ENCODE measurements at places on chromosomes 1 and 21. TPM values are rescaled to one million over a fixed set of nuclear protein-coding genes. Genes with fewer than 3 reads are reported as not detected.
A peak's percentile ranks its signal among the peaks of the same experiment; 100 is the strongest.

- H3K4me3 ChIP-seq, result no peak overlapping the region
- no peaks in the 10 kb centered on the region for H3K27me3 ChIP-seq
- DNase-seq, result no peak
- H3K27ac ChIP-seq, result no peak overlapping the region
- peaks cover 11% of the 10 kb centered on the region for H3K4me1 ChIP-seq
Measured at GRCh38 chr1:38009088-38009840, 3.3 kb upstream of the UTP11 start.

Gene CELA3B
- total RNA-seq, result not detected

Gene ERRFI1
- 60.4 TPM for total RNA-seq

DNA sequence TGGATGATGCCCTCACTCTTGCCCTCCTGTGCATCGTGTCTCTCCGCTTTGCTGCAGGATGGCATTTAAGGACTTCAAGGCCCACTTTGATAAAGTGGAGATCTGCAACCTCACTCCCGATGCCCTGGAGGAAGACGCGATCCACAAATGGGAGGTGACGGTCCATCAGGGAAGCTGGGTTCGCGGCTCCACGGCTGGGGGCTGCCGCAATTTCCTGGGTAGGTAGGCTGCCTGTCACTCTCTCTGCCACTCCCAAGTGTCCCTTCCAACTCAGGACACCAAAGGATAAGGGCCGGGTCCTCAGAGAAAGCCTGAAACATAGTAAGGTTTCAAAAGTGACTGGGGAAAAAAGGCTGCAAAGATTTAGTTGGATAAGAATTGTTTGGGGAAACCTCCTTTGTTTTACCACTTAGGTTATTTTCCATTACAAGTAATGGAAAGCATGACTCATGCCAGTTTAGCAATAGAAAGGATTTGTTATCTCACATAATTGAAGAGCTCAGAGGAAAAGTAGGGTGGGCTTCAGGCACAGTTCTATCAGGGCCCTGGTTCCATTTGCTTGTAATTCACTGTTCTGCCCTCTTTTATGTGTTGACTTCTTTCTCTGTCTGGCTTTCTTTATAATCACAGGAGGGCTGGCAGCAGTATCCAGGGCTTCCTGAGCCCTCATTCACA is 31.9 kb downstream of the CAPN9 start:
- H3K4me1 ChIP-seq, result no peaks in the 10 kb centered on the region
- H3K27me3 ChIP-seq, result no peaks in the 10 kb centered on the region
- DNase-seq, result no peak
- H3K4me3 ChIP-seq, result no peak overlapping the region

GRCh38 chr1:202304375-202304774 is 37.4 kb downstream of the UBE2T start:
- no peak overlapping the region for H3K4me3 ChIP-seq
- H3K27me3 ChIP-seq, result no peaks in the 10 kb centered on the region
- no peak overlapping the region for H3K27ac ChIP-seq
- no peaks in the 10 kb centered on the region for H3K4me1 ChIP-seq

Gene CLDN17
- total RNA-seq, result not detected

Gene RPE65
- 0.91 TPM for total RNA-seq

Gene SYT14
- 6.0 TPM for total RNA-seq

DNA sequence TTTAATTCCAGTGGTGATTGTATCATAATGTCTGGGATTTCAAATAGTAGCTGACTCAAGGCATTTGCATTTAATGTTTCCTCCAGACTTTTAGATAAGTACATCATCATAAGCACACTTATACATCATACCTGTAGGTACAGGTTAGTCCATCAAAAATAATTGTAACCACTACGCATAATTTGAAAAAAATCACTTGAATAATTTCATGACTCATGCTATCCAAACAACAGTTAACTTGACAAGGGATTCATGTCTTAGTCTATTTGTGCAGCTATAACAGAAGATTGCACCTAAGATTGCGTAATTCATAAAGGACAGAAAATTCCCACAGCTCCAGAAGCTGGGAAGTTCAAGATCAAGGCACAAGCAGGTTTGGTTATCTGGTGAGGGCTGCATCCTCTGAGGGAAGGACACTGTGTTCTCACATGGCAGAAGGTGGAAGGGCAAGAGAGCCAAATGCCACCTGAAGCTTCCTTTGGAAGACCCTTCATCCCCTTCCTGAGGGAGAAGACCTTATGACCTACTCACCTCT is 801.7 kb upstream of the BRINP3 start:
- H3K4me3 ChIP-seq, result no peak overlapping the region
- DNase-seq, result no peak
- H3K36me3 ChIP-seq, result no peaks in the 10 kb centered on the region
- no peaks in the 10 kb centered on the region for H3K27me3 ChIP-seq

Gene CLCA1
- not detected for total RNA-seq

DNA sequence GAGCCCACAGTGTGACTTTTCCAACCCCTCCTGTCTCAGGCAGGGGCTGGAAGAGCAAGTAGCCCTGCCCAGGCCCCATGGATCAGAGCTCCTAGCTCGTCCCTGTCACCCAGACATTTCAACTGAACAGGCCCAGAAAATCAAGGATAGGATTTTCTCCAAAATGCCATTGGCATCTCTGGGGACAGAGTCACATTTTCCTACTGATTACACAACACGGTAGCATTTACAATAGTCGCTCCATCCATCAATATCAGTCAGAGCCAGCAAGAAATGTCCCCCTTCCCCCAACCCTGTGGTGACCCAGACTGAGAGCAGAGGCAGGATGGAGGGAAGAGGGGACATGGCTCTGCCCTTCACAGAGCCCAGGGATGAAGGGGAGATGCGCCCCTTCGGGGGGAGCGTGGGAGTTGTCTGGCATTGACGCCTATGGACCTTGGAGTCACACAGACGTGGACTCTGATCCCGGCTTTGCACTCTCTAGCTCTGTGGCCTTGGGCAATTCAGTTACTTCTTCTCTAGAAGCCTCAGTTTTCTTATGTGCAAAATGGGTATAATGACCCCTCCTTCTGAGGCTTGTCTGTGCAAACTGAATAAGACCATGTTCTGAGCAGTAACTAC is 275.6 kb downstream of the FOXD2 start:
- no peak overlapping the region for H3K27ac ChIP-seq
- peaks cover 9% of the 10 kb centered on the region for H3K4me1 ChIP-seq
- no peaks in the 10 kb centered on the region for H3K36me3 ChIP-seq
- H3K4me3 ChIP-seq, result no peak overlapping the region

- H3K36me3 ChIP-seq, result no peaks in the 10 kb centered on the region
- peak overlapping the region; percentile 12 for H3K4me3 ChIP-seq
- DNase-seq, result peak; percentile 49
- H3K27me3 ChIP-seq, result no peaks in the 10 kb centered on the region
Measured at GRCh38 chr1:7669559-7670311, 101.4 kb upstream of the VAMP3 start.

Gene IL20
- total RNA-seq, result not detected

Gene AGT
- total RNA-seq, result 12.0 TPM

DNA sequence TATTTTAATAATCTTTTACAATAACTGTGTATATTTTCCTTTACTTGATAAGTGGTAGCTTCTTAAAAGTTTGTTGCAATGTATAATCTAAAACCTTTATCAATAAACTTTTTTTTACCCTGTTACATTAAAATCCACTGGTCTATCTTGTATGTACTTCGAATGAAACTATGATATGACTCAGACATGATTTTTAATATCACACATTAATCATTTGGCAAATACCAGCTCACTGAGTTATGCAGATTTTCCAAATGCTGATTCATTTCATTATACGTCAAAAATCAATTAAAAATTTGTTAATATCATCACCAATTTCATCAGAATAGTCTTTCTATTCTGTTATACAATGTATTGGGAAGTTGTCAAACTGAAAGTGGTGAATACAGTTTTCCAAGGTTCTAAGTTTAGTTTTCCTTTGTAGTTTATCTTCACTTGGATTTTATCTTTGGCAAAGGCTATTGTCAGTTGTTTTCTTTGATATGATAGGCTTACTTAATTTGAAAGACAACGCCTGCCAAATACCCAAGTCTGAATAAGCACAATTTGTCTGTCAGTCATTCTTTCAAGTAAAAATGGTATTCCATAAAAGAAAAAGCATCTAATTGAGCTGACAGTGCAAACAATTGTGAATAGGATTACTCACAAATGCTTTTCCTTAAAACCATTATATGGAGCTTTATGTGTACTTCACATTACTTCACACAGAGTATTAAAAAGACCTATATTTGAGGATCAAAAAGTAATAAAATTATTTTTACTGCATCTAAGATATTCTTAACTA is 127.0 kb downstream of the NME7 start:
- H3K36me3 ChIP-seq, result no peaks in the 10 kb centered on the region
- no peak overlapping the region for H3K4me3 ChIP-seq
- DNase-seq, result no peak
- H3K4me1 ChIP-seq, result no peaks in the 10 kb centered on the region
- H3K27me3 ChIP-seq, result no peaks in the 10 kb centered on the region
- no peak overlapping the region for H3K27ac ChIP-seq

Gene FTCD
- 19.0 TPM for total RNA-seq

Measured in prostate gland (tissue), 2 donors.